ENCODE measurements at places on chromosomes 1 and 21.

DNA sequence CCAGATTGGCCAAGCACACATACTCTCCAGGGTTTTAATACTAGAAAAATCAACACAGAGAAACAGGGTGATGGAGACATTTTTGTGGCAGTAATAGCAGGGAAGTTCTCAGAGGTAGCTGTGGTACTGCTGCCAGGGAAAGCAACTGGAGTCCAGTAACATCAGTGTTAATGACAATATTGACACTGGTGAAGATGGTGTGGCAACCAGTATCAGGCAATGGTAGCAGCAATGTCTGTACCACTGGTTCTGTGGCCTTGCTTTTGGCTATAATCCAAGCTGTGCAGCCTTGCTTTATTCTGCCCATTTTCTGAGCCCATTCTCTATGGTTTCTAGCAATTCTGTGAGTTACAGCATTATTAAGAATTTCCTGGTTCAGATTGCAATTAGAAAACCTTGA, 1.6 kb upstream of the SNX7 start:
- DNase-seq: no peak

- no peak for DNase-seq
Measured at GRCh38 chr1:222786121-222786520, 28.7 kb upstream of the DISP1 start.

DNA sequence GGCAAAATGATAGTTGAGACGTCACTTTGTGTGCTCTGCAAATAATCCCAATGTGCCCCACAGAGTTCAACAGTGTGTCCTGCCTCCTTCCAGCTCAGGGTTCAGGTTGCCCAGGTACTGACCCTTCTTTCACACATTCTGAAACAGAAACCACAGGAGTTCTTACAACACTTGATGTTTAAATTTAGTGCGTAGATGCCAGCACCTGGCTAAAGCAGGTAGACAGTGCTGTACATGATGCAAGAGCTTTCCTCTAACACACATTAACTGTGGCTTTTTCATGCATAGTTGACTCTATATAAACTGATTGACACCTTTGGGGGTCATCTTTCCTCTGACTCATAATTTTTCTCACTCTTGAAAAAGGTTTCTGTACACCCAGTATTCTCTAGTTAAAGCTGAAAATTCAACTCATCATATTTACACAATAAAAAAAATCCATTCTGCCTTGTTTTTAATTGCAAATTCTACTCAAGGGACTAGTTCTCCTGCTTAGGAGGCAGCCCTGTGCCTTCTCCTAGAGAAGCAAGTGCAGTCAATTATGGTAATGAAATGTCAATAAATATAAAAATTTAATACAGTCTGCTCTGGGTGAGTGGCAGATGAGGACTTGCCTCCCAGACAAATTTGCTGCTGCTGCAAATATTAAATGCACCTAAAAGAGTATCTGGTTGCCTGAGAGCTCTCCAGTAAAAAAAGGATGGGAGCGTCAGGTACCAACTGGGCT, 91.4 kb downstream of the NR5A2 start:
- no peak for DNase-seq

- no peak for DNase-seq
Measured at GRCh38 chr1:55378582-55378981, 163.4 kb upstream of the USP24 start.

GRCh38 chr1:218475275-218475674, 130.1 kb downstream of the TGFB2 start:
- no peak for DNase-seq

Data from CD4-positive, alpha-beta memory T cell (primary cell).